Right ventricle myocardium superior (tissue), 1 donor: ENCODE measurements at places on chromosomes 7 and 10. TPM values are rescaled to one million over a fixed set of nuclear protein-coding genes. Genes with fewer than 3 reads are reported as not detected.
A peak's percentile ranks its signal among the peaks of the same experiment; 100 is the strongest.

- no peak for DNase-seq
Observed at GRCh38 chr7:29331163-29331562, 136.6 kb downstream of the CHN2 start.

GRCh38 chr10:12195603-12196506 lies at the start of the genes CDC123 and NUDT5:
TSS of gene CDC123 (plus strand) at chr10:12196188. CDS start at chr10:12196246, 58 bp downstream.
TSS of gene NUDT5 (minus strand) at chr10:12195891. CDS start at chr10:12186291, 9,600 bp downstream.
- DNase-seq = peak; percentile 93

DNA sequence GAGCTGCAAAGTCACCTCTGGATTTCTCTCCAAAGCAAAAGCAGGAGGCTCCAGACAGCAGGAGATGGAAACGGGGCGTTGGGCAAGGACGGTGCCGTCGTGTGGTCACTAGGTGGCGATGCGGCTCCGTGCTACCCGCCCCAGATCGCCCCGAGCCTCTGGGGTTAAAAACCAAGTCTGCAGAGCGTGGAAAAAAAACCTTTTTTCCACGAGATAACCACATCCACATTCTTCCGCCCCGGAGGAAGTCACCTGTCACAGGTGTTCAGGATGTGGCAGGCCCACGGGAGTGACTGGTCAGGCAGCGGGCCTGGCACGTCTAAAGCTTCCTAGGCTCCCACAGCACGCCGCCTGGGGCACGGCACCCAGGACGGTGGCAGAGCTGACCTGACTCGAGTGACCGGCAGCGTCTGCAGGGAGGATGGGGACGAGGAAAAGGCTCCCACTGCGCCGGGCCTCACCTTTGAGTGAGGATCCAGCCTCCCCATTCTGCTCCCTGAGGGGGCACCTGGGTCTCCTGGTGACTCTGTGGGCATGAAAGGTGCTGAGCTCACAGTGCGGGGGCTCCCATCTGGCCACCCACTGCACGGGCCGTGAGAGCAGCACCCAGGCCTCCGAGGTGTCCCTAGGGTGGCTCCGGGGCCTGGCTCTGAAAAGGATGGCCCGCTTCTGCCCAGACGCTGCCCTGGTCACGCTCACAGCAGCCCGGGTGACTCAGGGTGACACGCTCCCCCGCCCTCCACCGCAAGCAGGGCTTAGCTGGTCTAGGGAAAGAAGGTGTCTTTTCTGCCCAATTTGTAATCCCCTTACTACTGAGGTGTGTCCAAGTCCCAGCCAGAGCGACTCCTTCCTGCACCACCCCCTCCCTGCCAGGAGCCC lies 71.3 kb upstream of the TNRC18 start:
- DNase-seq = peak; percentile 88

- no peak for DNase-seq
Observed at GRCh38 chr7:69811476-69812308, 213.4 kb downstream of the AUTS2 start.

Gene IGF2BP3
- not detected for total RNA-seq

Gene CALML5
- total RNA-seq = not detected

GRCh38 chr7:24143547-24143946 lies 140.4 kb upstream of the NPY start:
- no peak for DNase-seq

- no peak for DNase-seq
Observed at GRCh38 chr10:49200854-49201253, 12.7 kb upstream of the TMEM273 start.

DNA sequence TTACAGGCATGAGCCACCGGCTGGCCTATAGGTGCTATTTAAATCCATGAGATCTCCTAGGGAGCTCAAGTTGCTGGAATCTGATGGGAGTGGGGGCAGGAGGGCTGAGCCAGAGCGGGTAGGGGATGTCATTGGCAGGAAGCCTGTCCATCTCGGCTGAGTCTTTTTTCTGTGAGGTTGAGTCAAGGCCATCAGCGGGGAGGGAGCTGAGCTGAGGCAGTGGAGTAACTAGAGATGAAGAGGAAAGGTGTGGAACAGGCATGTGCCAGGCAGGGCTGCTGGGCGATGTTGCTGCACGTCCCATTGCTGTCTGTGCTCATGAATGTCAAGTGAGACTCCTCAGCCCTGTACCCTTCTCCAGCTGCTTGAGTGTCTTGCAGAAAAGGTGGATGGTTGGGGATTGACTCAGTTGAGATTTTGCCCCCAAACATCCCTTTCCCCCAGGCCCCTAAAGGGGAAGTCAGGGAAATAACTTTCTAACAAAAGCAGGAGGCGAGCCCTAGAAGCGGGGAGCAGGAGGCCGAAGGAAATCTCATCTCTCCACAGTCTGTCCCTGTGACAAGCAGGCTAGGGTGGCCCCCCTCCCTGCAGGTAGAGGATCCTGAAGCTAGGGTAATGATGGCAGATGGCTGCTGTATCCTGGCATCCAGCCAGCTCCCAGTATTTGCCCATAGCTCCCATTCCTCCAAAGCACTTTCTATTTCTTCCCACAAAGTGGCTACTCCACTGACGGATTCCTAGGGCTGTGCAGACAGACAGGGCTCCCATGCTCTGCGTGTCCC lies 5.4 kb downstream of the ATP6V1F start:
- DNase-seq = no peak

GRCh38 chr10:132517951-132518521 lies 19.6 kb upstream of the INPP5A start:
- DNase-seq = peak; percentile 62

Gene CTAGE15
- total RNA-seq = not detected

- DNase-seq = no peak
Observed at GRCh38 chr10:114499630-114500190, 95.4 kb upstream of the AFAP1L2 start.

Gene ANXA8
- 0.24 TPM for total RNA-seq

DNA sequence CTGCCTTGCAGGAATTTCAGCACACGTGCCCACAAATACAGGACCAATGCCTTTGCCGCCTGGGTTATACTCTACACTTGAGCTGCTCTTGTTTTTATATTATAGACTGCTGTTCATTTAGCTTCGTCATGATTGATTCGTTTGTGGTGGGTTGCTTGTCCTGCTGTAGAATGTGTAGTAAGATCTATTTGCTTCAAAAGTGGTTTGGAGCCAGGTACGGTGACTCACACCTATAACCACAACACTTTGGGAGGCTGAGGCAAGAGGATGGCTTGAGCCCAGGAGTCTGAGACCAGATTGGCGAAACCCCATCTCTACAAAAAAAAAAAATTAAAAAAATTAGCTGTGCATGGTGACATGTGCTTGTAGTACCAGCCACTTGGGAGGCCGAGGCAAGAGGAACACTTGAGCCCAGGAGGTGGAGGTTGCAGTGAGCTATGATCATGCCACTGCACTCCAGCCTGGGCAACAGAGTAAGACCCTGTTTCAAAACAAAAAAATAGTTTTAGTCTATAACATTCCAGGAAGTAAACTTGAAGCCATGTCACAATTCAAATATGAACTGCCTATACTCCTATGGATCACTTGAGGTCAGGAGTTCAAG lies 9.0 kb upstream of the RHBDD2 start:
- no peak for DNase-seq

DNA sequence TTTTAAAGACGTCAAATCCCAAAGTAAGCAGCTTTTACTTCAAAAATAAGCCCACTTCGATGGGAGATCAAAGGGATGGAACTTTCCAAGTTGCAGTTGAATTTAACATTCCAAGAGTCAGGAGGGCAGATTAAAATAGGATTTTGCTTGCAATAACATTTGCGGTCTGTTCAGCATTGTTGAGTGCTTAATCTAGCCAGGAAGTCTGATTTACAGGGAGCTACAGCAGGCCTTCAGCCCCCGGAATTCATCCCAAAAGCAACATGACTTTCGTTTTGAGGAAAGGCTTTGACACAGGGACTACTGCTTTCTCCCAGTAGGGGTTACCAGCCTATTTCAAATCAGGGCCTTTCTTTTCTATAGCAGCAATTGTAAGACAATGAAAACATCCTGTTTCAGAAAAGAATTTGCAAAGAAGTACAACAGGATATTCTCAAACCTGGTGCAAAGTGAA lies 279.6 kb upstream of the PITRM1 start:
- no peak for DNase-seq

Gene WNT2
- not detected for total RNA-seq

DNA sequence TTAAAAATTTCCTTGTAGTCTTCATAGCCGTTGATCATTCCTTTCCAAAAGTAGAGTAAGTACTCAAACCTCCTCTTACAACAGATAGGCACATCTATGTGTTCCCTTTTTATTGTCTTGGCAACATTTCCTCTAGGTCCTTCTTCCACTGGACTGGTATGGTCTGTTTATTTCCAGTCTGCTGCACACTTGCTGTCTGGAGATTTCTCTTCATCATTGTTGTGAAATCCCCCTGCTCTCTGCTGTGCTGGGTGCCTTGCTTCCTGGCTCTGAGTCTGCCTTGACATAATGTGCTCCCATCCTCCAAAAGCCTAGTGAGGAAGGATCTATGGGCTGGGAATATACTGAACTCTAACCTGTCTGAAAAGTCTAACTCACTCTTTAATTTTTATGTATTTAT lies 545.3 kb upstream of the VSTM2A start:
- DNase-seq = no peak

DNA sequence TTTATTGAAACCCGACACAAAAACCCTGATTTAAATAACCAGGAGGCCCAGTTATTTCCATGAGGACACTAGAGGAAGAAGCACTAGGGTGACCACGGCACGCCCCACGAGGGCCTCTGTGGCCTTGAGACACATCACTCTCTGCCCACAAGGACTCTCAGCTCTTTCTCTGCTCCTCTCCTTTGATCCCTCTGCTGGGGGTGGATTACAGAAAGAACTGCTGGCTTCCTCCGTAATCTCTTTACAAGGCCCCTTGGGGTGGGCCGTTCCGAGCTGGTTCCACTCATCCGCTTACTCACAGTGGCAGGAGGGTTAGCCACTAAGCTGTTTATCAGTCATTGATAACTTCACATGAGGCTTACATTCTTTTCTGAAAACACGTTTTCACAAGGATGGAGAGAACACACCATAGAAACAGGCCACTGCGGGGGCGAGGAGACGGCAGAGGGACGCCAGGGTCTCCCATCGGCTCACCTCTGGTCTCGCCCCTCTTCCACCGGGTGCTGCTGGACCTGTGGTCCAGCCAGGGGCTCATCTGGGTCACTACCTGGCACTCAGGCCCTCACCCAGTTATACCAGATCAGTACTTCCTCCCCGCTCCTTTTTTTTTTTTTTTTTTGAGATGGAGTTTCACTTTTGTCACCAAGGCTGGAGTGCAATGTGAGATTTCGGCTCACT lies 17.6 kb upstream of the PFKFB3 start:
- no peak for DNase-seq

DNA sequence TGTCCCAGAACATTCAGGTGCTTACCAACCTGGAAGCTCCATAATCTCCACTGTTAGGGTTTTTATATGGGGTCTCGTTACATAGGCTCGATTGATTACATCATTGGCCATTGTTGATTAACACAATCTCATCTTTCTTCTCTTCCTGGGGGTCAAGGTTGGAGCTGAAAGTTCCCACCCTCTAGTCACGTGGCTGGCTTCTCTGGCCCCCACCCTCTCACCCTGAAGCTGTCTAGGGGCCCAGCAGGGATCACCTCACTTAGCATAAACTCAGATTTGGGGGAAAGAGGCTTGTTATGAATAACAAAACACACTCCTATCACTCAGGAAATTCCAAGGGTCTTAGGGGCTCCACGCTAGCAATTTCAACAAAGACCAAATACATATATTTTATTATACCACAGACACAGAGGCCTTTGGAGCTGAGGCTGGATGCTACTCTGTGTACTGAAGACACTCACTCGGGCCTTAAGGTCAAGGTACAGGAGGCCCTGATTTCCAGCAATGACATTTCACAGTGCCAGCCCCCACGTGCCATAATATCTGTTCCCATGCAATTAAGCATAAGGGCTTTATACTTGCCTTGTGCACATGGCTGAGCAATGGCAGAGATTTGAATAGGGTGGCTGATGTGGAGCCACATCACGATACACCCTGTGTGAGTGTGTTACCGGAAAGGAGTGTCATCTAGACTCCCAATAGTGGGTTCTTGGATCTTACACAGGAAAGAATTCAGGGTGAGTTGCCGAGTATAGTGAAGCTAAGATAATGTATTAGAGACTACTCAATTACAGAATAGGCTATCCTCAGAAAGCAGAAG lies 108.2 kb downstream of the COL26A1 start:
- DNase-seq = no peak

Gene GRID1
- 1.1 TPM for total RNA-seq
